Progenitor cell of endocrine pancreas (in vitro differentiated cells): ENCODE measurements at places on chromosomes 6 and 20.

- peaks cover 15% of the 10 kb centered on the region for H3K27me3 ChIP-seq
- no peak overlapping the region for H3K4me3 ChIP-seq
- H3K36me3 ChIP-seq = no peaks in the 10 kb centered on the region
Measured at GRCh38 chr6:142879527-142879926, 65.4 kb downstream of the HIVEP2 start.

DNA sequence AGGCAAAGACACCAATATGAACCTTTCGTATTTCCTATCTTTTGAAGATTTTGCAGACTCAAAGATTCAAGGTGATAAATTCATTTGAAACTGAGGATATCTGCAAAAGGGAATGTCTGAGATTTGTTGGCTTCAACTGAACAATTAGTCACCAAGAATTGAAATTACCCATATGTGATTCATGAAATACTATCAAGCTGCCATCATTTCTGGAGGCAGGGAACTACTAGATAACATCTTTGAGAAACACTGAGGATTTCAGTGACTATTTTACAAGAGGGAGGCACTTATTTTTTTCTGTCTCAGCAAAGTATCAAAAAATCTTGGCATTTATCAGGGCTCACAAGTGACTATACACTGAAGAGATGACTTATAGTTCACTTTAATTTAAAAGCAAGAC is 39.8 kb upstream of the MMS22L start:
- no peaks in the 10 kb centered on the region for H3K4me1 ChIP-seq
- no peak overlapping the region for H3K4me3 ChIP-seq
- H3K36me3 ChIP-seq = no peaks in the 10 kb centered on the region
- no peak overlapping the region for H3K27ac ChIP-seq
- DNase-seq = no peak

GRCh38 chr20:32603046-32603726 is 18.1 kb upstream of the NOL4L start:
- H3K27ac ChIP-seq = no peak overlapping the region
- H3K4me3 ChIP-seq = no peak overlapping the region
- peaks cover 15% of the 10 kb centered on the region for H3K27me3 ChIP-seq
- H3K4me1 ChIP-seq = peaks cover 4% of the 10 kb centered on the region
- no peak for DNase-seq
- H3K36me3 ChIP-seq = no peaks in the 10 kb centered on the region

DNA sequence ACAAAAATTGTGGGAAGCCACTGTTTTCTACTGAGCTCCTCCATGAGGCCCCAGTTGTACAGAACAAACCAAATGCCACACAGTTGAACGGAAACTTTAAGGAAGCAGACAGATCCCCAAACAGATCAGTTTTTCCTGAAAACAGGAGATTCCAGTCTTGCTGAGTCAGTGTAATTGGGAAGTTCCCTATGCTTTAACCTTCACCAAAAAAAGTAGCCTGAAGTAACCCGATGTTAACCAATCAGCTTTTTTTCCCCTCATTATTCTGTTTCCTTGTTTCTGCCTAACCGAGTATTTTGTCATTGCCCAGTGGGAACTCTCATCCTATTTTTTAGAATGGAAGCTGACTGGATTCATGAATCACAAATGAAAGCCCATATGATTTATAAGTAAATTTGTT is 36.7 kb downstream of the MARCKS start:
- H3K4me1 ChIP-seq = no peaks in the 10 kb centered on the region
- no peak overlapping the region for H3K27ac ChIP-seq
- no peak overlapping the region for H3K4me3 ChIP-seq
- H3K27me3 ChIP-seq = no peaks in the 10 kb centered on the region
- H3K36me3 ChIP-seq = no peaks in the 10 kb centered on the region

- no peaks in the 10 kb centered on the region for H3K36me3 ChIP-seq
- H3K4me3 ChIP-seq = no peak overlapping the region
- H3K4me1 ChIP-seq = no peaks in the 10 kb centered on the region
- H3K27ac ChIP-seq = no peak overlapping the region
- H3K27me3 ChIP-seq = no peaks in the 10 kb centered on the region
Measured at GRCh38 chr6:5462856-5463255, 201.5 kb downstream of the FARS2 start.

DNA sequence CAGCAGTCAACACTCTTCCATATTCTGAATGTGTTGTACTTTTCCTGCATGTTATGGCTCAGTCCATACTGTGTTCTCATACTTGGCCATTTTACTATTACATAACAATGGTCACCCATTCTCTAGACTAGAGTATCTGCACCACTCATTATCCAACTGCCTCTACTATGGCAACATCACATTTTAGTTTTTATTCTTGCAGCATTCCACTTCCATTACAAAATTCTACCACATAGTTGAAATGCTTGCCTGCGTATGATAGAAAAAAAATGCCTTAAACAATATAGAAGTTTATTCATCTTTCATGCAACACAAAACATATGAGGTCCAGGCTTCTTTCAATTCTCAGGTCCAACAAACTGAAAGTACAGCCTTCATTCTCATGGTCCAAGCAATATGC is 128.0 kb downstream of the TENT5A start:
- H3K4me3 ChIP-seq = no peak overlapping the region
- H3K27ac ChIP-seq = no peak overlapping the region
- no peak for DNase-seq
- no peaks in the 10 kb centered on the region for H3K27me3 ChIP-seq

GRCh38 chr20:11059659-11060058 is 385.9 kb upstream of the JAG1 start:
- no peak for DNase-seq
- no peaks in the 10 kb centered on the region for H3K27me3 ChIP-seq
- H3K27ac ChIP-seq = no peak overlapping the region
- H3K4me1 ChIP-seq = peaks cover 23% of the 10 kb centered on the region

DNA sequence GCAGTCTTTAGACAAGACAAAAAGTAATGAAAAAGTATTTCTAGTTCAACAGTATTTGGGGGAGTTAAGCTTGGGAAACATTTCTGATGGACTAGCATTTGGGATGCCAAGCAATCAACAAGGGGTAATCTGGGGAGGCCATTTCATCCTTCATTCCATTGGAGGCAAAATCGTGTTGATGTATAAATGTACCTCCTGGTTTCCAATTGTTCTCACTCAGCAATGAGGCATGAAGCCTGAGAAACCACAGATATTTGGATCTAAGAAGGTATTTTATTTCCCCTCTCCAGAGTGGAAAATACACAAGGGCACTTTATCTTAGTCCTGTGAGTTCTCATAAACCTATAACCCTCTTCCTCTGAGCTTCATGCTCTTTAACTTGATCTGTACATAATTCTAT is 68.2 kb downstream of the TBX18 start:
- H3K36me3 ChIP-seq = no peaks in the 10 kb centered on the region
- no peak overlapping the region for H3K27ac ChIP-seq
- DNase-seq = no peak
- H3K4me1 ChIP-seq = no peaks in the 10 kb centered on the region
- no peak overlapping the region for H3K4me3 ChIP-seq

DNA sequence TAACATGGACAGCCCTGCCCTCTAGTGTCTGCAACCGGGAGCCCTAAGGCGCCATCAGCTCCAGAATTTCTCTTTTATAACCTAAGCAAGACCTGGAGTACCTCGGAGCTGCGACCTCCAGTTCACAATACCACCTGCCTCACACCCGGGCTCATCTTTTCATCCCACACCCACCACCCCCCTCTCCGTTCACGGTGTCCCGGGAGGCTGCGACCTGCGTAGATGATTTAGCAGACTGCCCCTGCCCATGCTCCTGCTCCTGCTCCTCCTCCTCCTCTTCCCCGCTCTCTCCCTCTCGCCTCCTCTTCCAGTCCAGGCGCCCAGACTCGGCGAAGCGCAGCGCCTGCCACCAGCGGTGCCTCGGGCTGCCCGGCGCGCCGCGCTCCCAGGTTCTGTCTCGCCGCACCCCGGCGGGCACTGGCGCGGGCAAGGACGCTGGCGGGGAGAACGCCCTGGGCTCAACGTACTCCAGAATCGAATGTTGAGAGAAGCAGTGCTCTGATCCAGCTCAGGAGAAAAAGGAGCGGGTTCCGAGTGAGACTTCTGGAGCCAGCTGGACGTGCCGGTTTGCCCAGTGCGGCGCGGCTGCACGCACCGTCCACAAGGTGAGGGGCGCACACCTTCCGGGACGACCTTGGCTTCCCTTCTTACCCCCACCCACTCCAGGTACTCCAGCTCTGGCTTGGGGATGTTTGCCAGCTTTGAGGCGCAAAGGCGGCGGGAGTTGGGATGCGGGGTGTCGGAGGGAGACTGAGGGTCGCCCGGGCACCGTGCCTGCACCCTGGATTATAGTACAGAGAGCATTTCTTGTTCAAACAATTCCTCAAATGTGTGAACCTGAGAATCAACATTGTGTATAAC is at the start of gene HTR1E:
TSS of gene HTR1E (plus strand) at position 310 of the 861 bp plus-strand sequence. CDS start 77,807 bp downstream, outside the sequence.
- H3K4me3 ChIP-seq = peak within 1 kb of the TSS; percentile 76
- H3K27me3 ChIP-seq = peaks cover 62% of the 10 kb centered on the region
- DNase-seq = peak; percentile 71
- peaks cover 6% of the 10 kb centered on the region for H3K4me1 ChIP-seq

DNA sequence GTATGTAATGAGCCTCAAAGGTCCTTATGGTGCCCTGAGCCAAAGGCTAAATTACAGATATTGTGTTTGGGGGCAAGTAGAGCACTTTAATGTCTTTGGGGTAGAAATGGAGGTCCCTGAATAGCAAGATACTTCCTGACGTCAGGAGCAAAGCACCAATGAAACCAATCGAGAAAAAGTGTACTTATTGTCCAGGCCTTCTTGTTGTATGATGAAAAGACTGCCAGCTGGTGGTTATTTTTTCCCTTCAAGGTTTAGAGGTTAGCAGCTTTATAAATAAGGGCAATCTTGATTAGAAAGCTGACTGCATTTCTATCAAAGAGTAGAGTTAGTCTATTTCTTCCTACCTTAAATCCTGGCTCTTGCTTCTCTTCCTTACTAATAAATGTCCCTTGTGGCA is 76.1 kb upstream of the HSF2 start:
- no peak overlapping the region for H3K4me3 ChIP-seq
- H3K4me1 ChIP-seq = no peaks in the 10 kb centered on the region
- H3K27me3 ChIP-seq = no peaks in the 10 kb centered on the region

GRCh38 chr6:157330831-157331230 is 7.5 kb upstream of the TMEM242 start:
- no peak overlapping the region for H3K27ac ChIP-seq
- H3K27me3 ChIP-seq = peaks cover 60% of the 10 kb centered on the region
- DNase-seq = no peak
- H3K4me3 ChIP-seq = no peak overlapping the region
- H3K4me1 ChIP-seq = no peaks in the 10 kb centered on the region

DNA sequence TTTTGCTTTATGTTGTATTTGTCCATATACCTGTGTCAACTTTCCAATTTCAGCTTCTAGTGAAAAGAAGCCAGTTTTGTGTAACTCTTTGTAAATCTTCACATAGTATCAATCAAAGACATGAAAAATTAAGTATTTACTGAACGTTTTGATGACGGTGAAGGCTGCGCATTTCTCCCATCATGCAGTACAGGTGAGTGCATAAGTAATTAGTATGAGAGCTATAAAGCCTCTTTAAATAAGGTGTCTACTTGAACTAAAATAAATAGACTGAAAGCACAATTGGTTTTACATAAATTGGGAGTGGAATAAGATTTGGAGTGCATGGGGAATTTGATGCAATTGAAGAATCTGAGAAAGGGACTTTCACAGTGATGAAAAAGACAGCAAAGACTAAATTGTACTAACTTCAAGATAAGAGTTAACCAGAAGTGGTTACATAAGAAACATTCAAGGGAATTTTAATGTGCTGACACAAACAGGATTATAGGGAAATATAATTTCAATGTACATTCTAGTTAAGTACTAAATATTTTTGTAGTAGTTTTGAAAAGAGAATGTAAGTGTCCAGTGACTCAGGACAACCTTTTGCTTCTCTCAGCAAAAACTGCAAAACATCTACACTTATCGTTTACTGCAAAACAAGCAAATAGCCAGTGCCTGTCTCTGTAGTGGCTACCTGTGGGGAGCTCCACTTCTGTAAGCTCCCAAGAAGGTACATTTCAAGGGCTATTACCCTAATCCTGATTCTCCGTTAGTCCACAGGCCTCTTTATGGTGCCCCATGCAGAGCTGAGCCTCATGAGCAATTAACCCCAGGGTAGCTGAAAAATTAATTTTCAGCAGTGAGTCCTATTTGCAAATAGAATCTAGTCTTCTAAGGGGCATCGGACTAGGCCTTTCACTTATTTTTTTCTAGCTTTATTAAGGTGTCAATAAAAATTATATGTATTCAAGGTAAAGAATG is 13.0 kb downstream of the TENT5A start:
- H3K27me3 ChIP-seq = no peaks in the 10 kb centered on the region
- no peak overlapping the region for H3K4me3 ChIP-seq
- H3K4me1 ChIP-seq = no peaks in the 10 kb centered on the region
- H3K36me3 ChIP-seq = peaks cover 1% of the 10 kb centered on the region
- H3K27ac ChIP-seq = no peak overlapping the region
- DNase-seq = no peak

DNA sequence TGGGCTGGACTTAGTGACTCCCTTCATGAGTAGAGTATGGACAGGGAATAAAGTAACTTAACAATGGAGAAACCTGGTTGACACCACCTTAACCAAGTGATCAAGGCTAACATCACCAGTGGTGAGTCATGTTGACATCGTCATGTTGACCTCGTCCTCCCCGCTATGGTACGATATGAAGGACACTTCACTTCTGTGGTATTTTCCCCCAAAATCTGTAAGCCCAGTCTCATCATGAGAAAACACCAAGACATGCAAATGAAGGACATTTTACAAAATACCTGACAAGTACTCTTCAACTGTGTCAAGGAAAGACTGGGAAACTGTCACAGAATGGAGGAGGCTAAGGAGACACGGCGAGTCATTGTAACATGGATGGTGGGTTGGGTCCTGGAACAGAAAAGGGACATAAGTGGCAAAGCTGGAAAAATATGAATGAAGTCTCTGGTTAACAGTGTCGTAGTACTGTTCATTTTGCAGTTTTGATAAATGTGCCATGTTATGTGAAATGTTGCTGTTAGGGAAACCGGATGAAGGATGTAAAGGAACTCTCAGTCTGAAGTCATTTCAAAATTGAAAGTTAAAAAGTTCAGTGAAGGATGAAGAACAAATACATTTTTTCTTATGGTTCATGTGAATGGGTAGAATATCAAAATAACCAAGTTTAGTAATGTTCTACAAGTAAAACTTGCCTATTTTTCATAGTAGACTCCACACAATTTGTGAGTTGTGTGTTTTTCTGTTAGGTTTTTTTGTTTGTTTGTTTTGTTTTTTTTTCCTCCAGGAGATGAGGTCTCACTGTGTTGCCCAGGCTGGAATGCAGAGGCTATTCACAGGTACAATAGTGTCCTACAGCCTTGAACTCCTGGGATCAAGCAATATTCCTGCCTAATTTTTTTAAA is 247.5 kb downstream of the TMEM242 start:
- H3K4me1 ChIP-seq = peaks cover 20% of the 10 kb centered on the region
- no peak overlapping the region for H3K4me3 ChIP-seq
- no peaks in the 10 kb centered on the region for H3K27me3 ChIP-seq
- DNase-seq = no peak

DNA sequence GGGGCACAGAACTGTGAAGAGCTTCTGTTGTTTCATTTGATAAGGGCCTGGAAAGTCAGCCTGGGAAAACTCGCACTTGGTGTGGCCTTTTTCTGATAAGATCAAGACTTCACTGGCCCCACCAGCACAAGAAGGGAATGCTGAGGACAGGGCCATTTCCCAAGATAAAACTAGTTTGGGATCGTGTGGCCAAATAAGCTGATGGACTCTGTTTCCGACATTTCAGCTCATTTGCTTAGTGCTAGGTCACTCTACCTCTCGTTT is 116.0 kb downstream of the CLIC5 start:
- H3K27ac ChIP-seq = no peak overlapping the region
- H3K4me3 ChIP-seq = no peak overlapping the region
- H3K27me3 ChIP-seq = no peaks in the 10 kb centered on the region
- H3K4me1 ChIP-seq = peaks cover 8% of the 10 kb centered on the region
- no peak for DNase-seq
